ENCODE measurements at places on chromosomes 3 and 15.

- DNase-seq = no peak
These were observed 11.7 kb downstream of the GLYCTK start for GRCh38 chr3:52299247-52299878.

DNA sequence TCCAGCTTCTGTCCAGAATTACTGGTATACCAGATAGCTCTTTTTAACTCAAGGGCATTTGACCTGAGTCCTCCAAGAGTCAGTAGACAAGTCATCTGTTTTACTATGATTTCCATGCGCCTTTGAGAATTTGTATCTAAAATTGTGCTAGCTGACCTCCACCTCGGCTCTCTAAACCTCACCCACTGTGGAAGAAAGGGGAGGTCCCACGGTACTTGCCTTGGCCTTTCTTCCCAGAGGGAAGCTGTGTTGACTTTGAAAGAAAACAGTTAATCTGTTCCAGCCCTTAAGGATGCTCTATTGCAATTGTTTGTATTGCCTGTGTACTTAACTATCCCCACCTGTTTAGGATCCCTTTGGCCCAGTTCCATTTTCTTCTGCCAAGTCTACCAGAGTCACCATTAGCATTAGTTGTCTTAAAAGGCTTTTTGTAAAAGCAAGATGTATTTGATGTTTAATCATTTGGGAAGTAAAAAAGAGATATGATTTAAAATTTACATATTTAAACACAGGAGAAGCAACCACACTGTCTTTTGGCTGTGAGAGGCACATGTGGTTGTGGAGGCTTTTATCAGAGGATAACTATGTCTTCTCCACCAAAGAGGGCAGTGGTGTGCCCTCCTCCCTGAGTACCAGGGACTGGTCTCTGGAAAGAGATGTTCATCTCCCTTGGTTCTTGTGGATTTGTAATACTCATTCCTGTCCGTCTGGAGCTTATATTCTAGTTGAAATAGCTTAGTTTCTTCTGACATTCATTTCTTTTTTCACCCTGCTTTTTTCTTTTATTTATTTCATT, 88.8 kb downstream of the CRTC3 start:
- peak; percentile 61 for DNase-seq

GRCh38 chr3:56801662-56802377, at the start of gene ARHGEF3:
TSS of gene ARHGEF3 (minus strand) at chr3:56801949. CDS start at chr3:56801798, 151 bp downstream.
- DNase-seq = peak; percentile 43

- no peak for DNase-seq
These were observed 76.4 kb downstream of the ZPLD1 start for GRCh38 chr3:102511168-102511567.

DNA sequence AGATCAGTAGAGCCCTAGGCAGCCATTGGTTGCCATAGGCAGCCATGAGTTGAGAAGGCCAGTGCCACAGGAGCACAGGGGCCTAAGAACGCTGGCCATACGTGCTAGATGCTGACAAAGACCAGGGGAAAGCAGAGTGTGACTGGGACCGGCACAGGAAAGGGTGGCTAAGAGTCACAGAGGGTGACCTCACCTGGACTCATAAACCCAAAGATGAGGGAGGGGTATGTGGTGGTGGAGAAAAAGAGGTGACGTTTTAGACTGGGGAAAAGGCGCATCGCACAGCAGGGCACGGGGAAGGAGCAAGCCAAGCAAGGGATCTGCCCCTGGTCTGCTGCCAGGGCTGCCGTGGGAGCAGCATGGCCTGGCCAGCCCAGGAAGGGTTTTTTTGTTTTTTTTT, 122.5 kb downstream of the VGLL4 start:
- DNase-seq = no peak

- no peak for DNase-seq
These were observed 7.7 kb upstream of the MAP1A start for GRCh38 chr15:43509660-43510199.

DNA sequence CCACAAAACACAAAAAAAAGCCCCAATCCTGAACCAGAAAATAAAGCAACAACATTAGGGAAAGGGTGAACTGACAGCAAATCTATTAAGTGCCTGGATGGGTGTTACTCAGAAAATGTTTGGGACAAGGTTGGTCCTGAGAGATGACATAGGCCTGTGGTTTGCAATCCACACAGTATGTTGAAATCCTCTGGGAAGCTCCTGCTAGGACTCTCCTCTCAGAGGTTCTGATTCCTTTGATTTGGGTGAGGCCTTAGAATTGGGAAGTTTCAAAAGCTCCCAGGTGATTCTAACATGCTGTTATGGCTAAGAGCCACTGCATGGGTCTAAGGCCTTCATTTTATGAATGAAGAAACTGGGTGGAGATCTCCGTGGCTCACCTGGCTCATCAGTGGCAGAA, 18.4 kb downstream of the CLDN1 start:
- no peak for DNase-seq
